COR-L47 (cell line): ENCODE measurements at places on chromosomes 6 and 20.

DNA sequence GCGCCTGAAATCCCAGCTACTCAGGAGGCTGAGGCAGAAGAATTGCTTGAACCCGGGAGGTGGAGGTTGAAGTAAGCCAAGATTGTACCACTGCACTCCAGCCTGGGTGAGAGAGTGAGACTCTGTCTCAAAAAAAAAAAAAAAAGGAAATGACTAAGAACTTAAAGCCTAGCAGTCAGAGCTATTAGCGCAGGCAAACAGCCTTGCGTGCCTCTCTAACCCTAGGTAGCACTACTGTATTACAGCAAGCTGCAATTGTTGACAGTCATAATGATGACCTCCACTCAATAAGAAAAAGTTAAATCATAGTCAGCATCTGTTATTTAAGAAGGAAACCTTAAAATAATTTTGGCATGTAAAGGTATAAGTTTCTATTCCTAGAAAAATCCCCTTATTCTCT, 14.4 kb downstream of the GSS start:
- DNase-seq, result no peak

DNA sequence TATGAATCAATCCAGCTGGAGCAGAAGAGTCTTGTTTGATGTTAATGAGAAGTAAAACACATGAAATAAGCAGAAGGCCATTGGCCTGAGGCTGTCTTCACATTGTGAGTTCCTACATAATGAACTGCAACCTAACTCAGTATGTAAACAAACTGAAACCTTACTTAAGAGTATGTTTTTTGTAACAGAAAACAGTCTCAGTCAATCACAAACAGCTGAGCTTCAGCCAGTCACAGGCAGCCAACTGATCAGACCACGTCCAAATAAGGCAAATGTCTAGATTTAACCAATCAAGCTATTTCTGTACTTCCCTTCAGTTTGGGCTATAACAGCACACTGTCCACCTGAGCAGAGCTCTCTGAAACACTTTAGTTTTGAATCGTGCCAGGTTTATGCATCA, 234.7 kb downstream of the TRDN start:
- no peak for DNase-seq

GRCh38 chr6:107319906-107320530, 139.3 kb downstream of the PDSS2 start:
- no peak for DNase-seq

- no peak for DNase-seq
These were observed 28.2 kb downstream of the ZNF337 start for GRCh38 chr20:25668446-25668845.

DNA sequence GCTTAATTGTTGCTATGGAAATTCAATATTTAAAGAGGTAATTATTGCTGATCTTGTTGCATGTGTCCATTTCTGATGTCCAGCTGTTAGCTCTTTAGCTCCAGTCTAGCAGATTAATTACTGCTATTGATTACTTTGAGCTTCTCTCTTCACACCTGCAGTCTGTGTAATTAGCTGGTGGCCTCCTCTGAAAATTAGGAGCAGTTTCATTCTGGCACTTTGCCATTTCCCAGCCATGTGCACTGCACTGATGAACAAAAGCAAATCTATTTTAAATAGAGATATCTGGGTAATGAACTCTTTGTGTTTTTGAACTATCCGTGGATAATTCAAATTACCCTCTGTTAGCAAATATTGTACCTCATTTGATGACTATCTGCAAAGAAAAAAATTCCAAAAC, 275.9 kb downstream of the RNF144B start:
- DNase-seq, result peak; percentile 98

DNA sequence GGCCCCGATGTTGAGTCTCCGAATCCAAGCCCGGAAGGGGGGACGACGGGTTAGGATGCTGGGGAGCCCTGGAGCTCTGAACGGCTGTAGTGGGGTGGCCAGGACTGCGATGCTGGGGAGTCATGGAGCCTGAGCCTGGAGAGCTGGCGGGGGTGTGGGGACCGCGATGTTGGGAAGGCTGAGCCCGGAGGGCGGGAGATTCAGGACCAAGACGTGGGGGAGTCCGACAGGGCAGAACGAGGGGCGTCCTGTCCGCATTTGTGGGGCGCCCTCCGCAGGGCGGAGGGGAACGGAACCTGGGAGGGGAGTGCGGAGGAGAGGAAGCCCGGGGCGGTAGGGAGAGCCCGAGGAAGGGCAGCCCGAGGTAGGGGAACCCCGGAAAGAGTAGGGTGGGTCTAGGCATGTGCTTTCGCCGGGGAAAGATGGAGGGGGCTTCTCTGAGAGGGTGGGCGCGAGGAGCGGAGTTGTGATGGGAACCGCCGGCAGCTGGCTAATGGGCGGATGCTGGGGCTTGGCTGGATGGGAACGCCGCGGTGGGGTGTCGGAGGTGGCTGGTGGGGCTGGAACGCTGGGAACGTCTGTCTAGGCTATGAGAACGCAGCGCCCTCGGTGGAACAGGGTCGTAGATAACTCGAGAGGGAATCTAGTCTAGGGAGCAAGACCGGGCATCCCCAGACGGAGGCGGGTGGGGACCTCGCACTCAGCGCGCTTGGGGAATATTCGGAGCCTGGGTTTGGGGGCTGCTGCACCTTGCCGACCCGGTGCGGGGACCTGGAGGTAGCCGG, 684 bp downstream of the PAQR8 start:
- DNase-seq, result peak; percentile 28

- DNase-seq, result no peak
These were observed 244.4 kb downstream of the FOXA2 start for GRCh38 chr20:22339946-22340345.

DNA sequence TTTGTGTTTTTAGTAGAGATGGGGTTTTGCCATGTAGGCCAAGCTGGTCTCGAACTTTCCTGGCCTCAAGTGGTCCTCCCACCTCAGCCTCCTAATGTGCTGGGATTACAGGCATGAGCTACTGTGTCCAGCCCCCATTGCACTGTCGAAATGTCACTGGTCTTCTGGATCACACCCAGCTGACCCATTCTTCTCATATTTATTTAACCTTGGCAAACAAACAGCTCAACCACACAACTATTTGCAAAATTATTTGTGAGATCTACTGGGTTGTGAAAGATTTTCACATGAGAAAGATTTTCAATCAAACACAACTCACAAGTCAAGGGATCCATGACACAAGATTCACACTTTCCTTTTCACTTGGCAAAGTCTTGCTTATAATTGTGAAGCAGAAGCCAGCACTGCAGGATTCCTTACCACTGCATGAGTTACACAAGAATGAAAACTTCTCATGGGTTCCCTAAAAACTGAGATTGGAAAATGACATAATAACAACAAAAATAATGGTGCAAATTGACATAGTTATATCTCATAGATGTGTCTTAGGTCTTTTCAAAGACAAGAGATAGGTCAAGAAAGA, 2.0 kb upstream of the CST9L start:
- DNase-seq, result no peak

DNA sequence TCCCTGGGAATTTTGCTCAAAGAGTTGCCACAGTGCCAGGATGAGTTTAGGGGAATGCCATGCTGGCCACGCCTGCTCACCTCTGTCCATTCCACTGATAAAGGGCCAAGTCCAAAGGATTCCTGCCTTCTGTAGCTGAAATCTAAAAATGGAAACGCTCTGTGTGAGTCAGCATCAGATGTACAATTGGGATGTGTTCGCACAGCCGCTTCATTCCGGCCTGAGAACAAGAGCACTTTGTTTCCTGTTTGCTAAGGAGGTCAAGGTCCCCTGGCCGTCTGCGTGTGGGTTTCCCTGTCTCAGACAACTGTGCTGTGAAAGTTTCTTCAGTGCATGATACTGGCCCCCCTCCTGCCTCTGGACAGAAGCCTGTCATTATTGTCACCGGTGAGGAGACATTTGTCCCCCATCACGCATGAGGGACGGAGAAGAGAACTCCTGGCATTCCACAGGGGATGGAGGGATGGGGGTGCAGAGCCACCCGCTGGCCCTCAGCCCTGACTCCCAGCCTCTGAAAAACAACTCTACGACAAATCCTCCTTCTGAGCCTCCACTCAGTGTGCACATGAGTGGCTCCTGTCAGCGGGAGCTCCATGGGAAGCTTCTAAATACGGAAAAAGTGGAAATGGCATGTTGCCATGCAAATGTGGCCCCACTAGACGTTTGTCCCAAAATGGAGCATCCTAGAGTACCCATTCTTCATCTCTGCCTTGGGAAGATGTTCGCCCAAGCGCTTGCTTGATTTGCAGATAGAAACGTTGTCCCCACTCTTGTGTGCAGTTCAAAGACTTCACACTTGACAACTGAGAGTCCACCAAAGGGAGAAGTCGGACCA, 143.5 kb upstream of the AFDN start:
- DNase-seq, result no peak

- DNase-seq, result no peak
These were observed 27.5 kb upstream of the AGPAT4 start for GRCh38 chr6:161301338-161301737.

- DNase-seq, result no peak
These were observed 58.9 kb downstream of the CDH4 start for GRCh38 chr20:61310954-61311353.

DNA sequence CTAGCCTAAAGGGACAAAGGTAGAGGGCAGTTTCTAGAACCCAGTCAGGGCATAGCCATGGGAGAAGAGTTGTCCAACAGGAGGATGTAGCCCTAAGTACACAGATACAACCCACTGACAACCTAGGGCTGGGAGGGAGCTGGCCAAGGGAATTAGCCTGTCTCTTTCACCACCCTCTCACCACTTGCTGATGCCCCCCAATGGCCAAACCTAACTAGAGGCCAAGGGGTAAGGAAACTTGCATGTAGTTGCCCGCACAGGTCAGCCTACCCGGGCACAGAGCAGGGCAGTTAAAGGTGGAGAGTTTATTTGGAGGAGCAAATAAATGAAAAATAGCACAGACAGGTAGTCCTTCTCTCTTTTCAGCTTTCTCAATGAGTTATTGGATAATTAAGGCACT, 143.3 kb downstream of the LRFN2 start:
- DNase-seq, result no peak

DNA sequence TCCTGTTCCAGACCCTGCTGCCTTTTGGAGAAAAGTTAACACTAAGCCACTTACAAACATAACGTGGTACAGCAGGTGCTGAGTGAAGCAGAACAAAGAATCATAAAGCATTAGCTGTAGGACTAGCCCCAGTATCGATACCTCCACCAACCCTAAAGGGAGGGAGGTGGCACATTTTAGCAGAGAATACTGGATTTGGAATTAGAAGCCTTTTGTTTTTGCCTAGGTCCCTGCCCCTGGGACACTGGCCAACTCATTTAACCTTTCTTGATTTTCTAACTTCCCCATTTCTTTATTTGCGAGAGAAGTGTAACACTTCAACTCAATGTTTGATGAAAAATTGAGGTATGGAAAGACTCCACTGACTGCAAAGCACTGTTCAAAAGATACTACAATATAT, 93.5 kb downstream of the B3GAT2 start:
- no peak for DNase-seq

DNA sequence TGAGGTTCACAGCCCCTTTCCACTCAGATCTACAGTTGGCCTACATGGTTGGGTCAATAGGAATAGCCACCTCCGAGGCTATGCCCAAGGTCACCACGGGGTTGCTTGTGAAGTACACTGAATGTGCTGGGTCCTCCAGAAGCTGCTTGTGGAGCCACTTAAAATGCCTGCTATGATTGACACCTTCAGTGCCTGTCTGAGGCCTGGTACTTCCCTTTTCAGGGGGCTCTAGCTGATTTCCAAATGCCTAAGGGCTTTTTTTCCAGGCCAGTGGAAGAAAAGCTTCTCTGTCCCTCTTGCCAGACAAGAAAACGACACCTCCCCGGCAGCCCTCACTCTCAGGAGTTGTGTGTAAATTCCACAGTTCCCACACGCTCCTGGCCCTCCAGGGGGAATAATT, 6.3 kb upstream of the NXT1 start:
- no peak for DNase-seq

DNA sequence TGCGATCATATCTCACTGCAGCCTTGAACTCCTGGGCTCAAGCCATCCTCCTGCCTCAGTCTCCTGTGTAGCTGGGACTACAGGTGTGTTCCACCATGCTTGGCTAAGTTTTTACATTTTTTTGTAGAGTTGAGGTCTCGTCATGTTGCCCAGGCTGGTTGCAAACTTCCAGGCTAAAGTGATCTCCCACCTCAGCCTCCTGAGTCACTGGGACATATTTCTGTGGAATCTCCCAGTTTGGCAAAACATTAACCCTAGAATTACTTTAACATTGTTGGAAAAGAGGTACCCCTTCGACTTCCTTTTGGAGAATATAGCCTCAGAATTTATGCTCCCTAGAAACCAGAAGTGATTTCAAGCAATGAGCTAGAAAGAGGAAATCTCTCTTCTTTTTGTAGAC, 57.2 kb downstream of the SHLD1 start:
- no peak for DNase-seq

DNA sequence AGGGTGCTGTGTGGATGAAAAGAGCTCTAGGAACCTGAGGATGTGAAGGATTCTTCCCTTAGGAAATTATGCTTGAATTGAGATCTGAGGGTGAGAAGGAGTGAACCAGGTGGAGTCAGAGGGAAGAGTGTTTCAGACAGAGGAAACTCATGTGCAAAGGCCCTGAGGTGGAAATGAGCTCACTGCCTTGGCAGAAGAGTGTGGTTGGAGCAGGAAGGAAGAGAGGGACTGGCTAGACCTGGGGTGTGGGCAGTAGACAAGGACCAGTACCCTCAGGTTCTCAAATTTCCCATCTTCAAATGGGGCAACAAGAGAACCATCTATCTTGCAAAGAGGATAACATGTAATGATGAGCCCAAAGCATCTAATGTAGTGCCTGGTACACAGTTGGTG, 24.0 kb upstream of the GTSF1L start:
- DNase-seq, result no peak

DNA sequence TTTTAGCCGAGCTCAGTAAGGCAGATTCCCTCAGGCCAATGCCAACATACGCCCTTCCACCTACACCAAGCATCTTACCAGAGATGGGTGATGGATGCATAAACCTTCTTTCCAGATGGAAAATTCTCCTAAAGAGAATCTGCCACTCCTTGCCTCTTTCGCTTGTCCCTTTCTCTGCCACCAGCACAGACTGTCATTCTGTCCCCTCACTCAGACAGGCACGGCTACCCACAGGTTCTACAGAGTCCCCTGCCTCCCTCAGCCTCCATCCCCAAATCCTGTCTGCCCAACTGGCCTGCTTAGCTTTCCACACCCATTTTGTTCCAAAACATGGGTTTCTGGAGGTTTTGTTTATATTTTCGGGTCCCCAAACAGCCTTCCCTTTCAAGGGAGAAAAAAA, 12.7 kb upstream of the FOXF2 start:
- DNase-seq, result no peak

GRCh38 chr20:50799890-50800550, 5.2 kb downstream of the BCAS4 start:
- no peak for DNase-seq

GRCh38 chr6:44105146-44105545, 22.1 kb downstream of the MRPL14 start:
- DNase-seq, result no peak
